Esophagus squamous epithelium (tissue), 5 donors: ENCODE measurements at places on chromosomes 16 and 17.

- DNase-seq: no peak
These were observed 323 bp downstream of the ST3GAL2 start for GRCh38 chr16:70438585-70438968.

DNA sequence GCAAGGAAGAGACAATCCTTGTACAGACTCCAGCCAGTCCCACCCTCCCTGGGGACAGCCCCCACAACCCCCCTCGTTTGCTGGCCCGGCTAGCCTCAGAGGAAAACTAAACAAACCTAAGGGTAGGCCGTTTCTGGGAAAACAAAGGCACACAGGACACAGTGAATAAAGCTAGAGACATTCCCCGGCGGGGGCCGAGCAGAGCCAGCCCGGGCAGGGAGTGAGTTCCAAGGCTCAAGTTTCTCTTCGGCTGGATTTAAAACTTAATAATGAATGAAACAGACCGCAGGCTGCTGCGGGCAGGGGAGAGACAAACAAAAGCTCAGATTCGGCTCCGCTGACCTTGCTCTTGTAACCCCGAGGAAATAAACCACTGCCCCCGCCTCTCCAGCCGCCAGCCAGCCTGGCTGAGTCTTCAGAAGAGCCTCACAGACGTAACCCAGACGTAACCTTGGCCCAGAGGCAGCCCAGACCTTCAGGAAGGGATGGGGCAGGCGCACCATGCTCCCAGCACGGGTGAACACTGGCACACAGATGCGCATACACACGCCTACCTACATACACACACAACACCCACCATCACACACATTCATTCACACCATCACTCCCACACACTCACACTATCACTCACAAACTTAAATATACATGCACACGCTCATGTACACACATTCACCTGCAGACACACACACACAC, 216.0 kb downstream of the ZNF423 start:
- DNase-seq: no peak

GRCh38 chr16:2151188-2152091, 3.0 kb downstream of the RAB26 start:
- DNase-seq: no peak

- DNase-seq: no peak
These were observed 44.9 kb upstream of the RASD1 start for GRCh38 chr17:17540935-17541639.

DNA sequence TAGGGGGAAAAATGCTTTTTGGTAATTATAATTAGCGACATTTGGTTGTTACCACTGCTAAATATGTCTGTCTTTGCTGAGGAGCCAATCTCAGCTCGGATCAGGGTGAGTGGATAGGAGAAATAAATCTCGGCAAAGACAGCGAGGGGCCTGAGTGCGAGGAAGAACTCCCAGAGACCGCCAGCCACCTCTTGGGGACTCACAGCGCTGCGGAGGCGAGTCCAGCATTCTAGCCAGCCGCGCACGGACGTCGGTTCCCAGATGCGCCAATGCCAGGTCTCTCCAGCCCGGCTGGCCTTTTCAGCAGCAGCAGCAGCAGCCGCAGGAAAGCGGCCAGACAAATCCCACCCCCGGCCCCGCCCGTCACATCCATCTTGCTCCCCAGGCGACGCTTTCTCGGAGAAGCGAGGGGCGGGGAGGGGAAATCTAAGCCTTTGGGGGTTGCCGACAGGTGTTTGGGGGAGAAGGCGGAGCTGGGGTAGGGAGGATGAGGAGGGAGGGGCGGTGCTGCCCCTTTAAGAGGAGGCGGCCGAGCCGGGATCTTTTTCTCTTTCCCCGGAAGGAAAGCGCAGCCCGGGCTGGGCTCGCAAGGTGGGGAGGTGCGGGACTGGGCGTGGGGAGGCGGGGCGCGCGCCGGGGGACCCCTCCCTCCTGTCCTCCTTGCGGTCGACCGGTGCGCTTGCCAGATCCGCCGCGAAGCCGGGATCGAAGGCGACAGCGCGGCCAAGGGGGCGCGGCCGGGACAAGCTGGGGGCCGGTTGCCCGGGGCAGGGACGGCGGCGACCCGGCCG, at the start of gene ITGA3:
ITGA3 (plus strand) TSS at position 685 of the 791 bp plus-strand sequence. CDS start 330 bp downstream, outside the sequence.
- DNase-seq: no peak

GRCh38 chr17:46822388-46822921, 4.0 kb upstream of the WNT3 start:
- DNase-seq: no peak

GRCh38 chr17:16443511-16444257, 28.3 kb downstream of the TRPV2 start:
- DNase-seq: no peak

- no peak for DNase-seq
These were observed 3.9 kb upstream of the TRPV1 start for GRCh38 chr17:3613124-3613523.

GRCh38 chr17:81911277-81911961, at the start of gene PCYT2:
Gene PCYT2 (minus strand): TSS chr17:81911399. CDS start chr17:81911355, 44 bp downstream.
- DNase-seq: peak; percentile 44

- DNase-seq: no peak
These were observed 6.8 kb downstream of the KRT38 start for GRCh38 chr17:41434005-41434404.

- DNase-seq: no peak
These were observed 115.4 kb downstream of the USP22 start for GRCh38 chr17:20927308-20927977.

DNA sequence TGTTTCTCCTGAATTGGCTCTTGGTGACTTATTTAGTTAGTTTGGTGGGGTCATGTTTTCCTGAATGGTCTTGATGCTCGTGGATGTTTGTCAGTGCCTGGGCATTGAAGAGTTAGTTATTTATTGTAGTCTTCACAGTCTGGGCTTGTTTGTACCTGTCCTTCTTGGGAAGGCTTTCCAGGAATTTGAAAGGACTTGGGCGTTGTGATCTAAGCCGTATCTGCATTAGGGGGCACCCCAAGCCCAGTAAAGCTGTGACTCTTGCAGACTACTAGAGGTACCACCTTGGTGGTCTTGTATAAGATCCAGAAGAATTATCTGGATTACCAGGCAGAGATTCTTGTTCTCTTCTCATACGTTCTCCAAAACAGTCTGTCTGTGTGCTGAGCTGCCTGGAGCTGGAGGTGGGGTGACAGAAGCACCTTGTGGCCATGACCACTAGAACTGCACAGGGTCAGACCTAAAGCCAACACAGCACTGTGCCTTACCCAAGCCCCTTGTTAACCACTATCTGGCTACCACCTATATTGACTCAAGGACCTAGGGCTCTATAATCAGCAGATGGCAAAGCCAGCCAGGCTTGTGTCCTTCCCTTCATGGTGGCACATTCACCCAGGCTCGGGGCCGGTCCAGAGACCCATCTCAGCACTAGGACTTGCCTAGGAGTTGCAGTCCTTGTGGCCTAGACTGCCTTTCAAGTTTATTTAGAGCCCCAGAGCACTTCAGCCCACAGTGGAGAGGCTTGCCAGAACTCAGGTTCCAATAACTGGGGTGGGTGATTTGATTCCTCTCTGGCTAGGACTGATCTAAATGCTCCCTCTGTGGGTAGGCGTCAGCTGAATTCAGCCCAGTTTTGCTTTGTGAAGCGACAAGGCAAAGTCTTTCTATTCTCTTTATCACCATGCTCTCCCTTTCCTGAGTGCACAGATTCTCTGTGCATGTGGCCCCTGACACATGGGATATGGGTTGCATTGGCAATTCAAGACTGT, 11.0 kb downstream of the RNF135 start:
- no peak for DNase-seq

GRCh38 chr16:29875206-29875605, 12.2 kb upstream of the CDIPT start:
- DNase-seq: no peak

GRCh38 chr17:1029196-1029921, 32.4 kb downstream of the TIMM22 start:
- no peak for DNase-seq

GRCh38 chr16:89398924-89399323, 91.4 kb downstream of the ANKRD11 start:
- DNase-seq: no peak

- DNase-seq: no peak
These were observed 1151.9 kb upstream of the GOT2 start for GRCh38 chr16:59886021-59886420.

GRCh38 chr16:69408475-69408874, 15.9 kb upstream of the CYB5B start:
- no peak for DNase-seq

GRCh38 chr17:59423903-59424302, 92.4 kb downstream of the YPEL2 start:
- no peak for DNase-seq

DNA sequence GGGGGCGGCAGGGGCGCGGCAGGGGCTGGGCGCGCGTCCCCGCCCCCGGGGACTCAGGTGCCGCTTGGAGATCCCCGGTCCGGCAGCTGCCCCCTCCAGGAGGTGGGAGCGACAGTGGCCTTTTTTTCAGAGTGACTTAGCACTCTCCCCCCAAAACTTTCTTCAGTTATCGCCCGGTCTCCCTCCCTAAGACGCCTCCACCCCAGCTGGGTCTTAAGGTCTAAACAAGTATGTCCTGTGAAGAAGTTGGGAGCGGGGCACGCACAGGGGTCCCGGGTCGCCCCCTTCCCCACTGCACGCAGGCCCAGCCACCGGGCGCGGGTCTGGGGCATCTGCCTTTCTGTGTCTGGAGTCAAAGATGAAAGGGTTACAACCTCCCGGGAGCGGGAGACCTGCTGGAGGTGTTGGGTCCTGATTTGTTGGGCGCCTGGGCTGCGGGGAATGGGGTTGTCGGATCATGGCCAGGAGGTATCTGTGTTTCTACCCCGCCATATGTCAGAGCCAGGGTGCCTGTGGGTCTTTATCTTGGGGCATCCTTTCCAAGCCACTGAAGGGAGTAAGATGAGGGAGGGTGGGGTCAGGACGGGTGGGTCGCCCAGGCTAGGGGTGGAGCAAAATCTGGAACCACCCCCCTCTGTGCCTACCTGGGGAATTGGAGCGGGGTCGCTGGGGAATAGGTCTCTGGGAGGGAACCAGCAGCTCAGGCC, 757 bp downstream of the FMNL1 start:
- DNase-seq: no peak

DNA sequence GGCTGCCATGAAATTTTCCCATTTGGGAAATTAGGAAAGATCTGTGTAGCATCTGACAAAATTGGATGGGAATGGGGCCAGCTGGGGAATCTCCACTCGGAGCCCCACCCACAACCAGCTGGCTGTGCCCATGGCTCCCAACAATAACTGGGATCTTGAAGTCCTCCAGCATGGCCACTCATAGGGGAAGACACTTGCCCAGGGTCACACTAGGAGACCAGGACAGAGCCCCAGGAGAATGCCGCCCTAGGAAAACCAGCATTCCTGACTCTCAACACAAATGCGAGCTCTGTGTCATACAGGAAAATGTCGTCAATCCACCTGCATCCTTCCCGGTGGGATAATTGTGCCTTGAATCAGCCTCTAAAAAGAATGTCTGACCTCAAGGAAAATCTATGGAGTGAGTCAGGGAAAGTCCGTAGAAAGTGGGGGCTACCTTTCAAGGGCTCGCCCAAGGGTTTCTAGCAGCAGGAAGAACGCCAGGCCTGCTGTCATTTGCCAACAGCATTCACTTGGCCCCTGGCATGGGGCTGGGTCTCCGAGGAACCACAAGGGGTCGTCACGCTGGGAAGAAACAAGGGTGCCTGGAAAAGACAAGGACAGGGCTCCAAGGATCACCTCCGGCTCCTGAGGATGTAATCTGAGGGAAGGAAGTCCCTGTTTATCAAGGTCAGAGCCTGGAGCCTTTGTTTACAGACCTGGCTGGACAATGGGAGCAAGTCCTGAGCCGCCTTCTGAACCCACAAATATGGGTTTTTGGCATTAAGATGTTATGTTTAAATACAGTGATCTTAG, 15.9 kb downstream of the CDH5 start:
- no peak for DNase-seq

GRCh38 chr16:54632322-54633220, 298.1 kb upstream of the IRX5 start:
- DNase-seq: no peak

DNA sequence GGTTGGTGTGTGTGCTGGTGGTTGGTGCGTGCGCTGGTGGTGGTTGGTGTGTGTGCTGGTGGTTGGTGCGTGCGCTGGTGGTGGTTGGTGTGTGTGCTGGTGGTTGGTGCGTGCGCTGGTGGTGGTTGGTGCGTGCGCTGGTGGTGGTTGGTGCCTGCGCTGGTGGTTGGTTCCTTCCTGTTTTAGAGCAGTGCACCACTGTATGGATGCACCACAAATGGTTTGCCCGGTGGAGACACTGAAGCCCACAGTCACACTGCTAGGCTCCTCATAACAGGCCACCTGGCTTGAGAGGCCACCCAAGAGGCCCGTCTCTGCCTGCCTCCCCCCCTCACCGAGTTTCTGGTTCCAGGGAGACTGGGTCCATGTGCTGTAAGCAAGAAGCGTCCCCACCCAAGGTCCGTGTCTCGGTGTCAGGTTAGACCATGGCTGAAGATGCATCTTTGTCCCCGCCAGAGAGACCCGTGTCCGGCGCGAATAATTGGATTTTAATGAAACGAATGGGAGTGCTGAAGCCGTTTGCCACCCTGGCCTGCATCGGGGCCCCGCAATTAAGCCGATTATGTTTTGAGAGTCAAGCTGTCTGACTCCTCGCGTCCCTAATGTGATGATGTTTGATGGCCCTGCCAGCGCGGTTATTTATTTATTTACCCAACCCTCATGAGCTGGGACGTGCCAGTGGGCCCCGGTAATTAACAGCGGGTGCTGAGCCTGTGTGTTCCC, 161.3 kb upstream of the GSE1 start:
- DNase-seq: no peak

DNA sequence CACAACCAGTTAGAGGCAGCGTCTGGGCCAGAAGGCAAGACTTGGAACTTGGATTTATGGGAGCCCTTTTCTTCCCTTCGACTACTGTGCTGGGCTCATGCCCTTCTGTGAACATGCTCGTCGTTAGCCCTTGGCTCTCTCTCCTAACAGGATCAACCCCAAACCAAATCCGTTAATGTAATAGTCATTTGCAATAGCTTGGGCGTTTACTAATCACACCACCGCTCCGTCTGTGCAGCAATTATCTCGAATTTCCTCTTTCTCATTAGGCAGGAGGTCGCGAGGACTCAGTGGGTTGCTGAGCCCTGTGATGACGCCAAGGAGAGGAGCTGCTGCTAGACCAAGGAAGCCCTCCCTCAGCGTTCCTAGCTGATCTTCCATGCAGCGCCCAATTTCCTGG, 114.7 kb downstream of the ENGASE start:
- no peak for DNase-seq

- no peak for DNase-seq
These were observed 52.1 kb upstream of the DOC2B start for GRCh38 chr17:233473-233941.

DNA sequence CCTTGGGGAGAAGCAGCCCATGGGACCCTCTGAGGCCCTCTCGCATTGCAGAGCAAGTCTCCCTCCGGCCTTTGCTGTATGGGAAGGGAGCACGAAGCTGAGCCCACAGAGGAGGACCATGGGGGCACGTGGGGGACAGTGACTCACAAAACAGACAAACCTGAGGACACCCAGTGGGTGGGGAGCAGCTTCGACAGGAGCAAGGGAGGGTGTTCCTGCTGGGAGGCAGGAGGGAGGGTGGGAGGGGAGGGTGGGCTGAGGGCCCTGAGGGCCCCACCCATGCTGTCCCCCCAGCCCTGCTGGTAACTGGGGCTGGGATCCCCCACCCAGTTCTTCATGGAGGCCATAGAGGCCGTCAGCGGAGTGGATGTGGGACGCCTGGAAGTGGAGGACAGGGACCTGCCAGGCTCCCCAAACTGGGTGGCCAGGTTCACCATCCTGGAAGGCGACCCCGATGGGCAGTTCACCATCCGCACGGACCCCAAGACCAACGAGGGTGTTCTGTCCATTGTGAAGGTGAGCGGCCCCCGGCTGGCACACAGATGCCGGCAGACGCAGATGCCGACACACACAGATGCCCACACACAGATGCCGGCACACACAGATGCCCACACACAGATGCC, 12.5 kb downstream of the SLC22A31 start:
- no peak for DNase-seq
